ENCODE measurements at places on chromosomes 5 and 9.
A peak's percentile ranks its signal among the peaks of the same experiment; 100 is the strongest.

DNA sequence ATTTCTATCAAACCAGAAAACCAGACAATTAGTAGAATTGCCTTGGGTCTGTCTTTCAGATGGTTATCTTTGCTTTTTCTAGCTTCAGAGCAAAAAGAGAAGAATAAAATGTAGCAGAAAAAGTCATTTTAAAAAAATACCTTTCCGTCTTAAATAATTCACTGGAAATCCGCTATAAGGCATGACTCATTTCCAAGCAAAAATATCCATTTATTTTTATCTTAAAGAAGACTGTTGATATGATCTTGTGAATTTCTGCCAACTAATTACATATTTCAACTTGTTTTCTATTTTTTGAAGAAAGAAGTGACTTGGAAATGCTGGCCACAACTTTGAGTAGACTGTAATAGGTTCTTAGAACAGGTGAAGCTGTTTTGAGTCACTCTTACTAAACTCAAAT, 83.7 kb downstream of the VCAN start:
- DNase-seq, result no peak

DNA sequence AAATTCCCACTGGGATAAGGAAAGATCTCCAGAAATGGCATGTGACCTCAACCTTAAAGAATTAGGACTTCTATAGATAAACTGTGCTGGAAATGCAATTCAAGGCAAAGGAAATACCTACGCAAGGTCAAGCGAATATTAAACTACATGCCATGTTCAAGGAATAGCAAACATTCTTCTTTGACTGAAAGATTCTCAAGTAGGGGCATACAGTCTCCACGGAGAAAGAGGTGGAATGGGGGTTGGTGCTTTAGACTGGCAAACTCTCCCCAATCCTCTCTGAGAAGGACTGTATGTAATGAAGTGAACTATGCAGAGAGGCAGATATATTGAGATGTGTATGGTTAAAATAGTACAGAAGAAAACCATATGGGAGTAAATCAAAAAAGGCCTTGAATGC, 6.1 kb downstream of the RICTOR start:
- DNase-seq, result no peak

DNA sequence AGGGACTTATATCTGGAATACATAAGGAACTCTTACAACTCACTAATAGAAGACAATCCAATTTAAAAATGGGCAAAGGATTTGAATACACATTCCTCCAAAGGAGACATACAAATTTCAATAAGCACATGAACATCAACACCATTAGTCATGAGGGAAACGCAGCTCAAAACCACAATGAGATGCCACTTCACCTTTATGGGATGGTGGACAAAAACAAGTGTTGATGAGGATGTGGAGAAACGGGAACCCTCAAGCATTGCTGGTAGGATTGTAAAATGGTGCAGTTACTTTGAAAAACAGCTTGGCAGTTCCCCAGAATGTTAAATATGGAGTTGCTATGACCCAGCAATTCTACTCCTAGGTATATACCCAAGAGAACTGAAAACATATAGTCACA, 72.7 kb upstream of the IER5L start:
- no peak for DNase-seq

GRCh38 chr5:10556289-10556807, 7.5 kb upstream of the ANKRD33B start:
- DNase-seq, result no peak

DNA sequence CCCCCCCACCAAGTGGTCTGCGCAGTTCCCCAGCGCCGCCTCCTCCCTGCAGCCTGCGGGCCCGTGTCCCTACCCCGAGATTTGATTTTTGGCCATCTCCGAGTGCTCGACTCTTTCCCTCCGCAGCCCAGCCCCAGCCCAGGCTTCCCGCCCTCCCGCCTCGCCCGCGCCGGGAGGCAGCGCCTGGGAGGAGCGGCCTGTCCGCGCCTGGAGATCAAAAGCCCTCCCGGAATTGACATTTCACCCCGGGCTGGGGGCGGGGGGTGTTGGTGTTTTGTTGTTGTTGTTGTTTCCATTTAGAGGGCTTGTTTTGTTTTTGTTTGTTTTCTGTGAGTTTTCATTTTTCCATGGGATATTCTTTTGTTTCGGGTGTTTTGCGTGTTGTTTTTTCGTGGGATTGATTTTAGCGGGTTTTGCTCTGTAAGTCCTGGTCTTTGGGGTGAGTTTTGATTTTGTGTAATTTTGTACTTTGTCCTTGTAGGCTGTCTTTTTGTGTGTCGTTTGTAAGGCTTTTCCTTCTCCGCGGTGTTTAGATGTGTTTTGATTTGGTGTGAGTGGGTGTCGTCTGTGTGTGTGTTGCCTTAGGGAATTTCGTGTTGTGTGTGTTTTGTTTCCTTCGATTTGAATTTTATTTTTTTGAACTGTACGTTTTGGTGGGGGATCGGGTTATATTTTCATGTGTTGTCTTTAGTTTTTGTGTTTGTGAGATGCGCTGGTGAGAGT, 1.7 kb upstream of the PAX5 start:
- peak; percentile 74 for DNase-seq

DNA sequence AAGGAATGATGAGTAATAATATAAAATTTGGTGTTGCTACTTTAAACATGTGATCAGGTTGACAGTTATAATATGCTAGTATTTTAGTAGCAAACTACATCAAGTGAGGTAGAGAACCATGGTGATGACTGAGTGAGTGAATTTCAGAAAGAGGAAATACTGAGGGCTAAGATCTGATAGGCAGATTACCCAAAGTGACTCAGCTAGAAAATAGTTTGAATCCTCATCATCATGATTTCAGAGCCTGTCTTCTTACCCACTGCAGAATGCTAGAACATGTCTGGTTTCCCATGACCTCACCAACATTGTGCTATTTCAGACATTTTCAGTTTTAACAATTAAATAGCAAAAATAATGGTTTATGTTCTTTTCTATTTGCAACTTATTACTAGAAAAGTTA, 602.1 kb downstream of the TAF11L14 start:
- DNase-seq, result no peak

DNA sequence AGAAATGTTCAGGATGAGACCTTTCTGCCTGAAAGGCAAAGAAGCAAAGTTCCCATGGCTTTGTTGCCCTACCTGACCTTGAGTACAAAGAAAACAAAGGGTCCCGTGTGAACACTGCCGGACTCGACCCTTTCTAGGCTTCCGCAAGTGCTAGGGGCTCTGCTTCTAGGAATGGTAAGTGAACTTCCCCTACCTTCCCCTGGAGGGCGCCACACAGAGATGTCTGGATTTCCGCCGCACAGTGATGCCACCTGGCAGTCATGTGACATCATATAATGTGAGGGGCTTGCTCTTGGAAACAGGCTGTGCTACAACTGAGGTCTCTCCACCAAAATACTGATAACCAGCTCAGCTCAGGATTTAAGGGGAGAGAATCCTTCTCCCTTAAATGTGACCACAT, 56.6 kb downstream of the HSD17B3 start:
- no peak for DNase-seq

- DNase-seq, result no peak
Observed at GRCh38 chr5:64831996-64832395, 63.3 kb downstream of the CWC27 start.

DNA sequence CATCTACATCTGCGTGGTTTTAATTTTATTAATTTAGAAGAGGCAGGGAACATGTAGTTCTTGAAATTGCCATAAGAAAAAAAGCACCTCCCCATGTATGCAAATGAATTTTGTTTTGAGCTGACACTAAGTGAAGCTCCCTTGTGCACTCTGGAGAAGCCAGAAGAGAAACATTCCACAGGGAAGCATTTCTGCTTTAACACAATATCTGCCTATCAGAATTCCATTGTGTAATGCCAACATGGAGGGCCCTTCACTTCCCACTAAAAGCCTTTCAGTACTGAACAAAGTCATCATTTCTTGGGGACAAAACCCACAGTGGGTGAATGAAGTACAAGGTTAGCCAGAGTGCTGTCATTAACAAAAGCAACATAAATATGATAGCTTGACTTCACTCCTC, 59.7 kb downstream of the PRELID2 start:
- DNase-seq, result no peak

- no peak for DNase-seq
Observed at GRCh38 chr5:38563624-38564023, 7.2 kb upstream of the LIFR start.

DNA sequence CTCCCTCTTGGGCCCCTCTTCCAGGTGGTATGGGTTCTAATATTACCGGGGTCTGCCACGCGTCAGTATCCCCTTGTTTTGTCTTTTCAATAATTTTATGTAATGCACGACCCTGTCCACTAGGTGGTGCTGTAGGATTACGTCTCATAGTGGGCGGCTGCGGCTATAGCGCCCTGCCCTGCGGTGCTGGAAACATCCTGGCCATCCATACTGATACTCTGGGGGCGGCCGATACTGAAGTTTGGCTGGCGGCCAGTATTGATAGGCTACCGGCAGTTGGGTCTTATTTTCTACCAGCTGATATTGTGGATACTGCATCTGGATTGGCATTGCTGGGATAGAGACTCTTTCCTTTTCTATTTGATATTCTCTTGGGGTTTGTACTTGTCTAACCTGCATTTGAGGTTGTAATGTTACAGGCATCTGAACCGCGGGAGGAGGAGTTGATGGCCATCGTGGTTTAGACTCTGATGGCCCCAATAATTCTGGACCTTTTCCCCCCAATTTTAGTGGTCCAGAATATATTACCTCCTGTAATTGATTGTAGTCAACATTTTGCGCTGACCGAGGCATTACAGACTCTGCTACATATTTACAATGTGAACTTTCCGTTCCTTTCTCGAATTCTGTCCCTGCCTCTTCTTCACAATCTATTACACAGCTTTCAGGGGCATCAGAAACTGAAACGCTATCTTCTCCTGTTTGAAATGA, 3.3 kb upstream of the TMEM141 start:
- peak; percentile 84 for DNase-seq

- DNase-seq, result no peak
Observed at GRCh38 chr5:9924614-9925013, 294.5 kb upstream of the TAS2R1 start.

DNA sequence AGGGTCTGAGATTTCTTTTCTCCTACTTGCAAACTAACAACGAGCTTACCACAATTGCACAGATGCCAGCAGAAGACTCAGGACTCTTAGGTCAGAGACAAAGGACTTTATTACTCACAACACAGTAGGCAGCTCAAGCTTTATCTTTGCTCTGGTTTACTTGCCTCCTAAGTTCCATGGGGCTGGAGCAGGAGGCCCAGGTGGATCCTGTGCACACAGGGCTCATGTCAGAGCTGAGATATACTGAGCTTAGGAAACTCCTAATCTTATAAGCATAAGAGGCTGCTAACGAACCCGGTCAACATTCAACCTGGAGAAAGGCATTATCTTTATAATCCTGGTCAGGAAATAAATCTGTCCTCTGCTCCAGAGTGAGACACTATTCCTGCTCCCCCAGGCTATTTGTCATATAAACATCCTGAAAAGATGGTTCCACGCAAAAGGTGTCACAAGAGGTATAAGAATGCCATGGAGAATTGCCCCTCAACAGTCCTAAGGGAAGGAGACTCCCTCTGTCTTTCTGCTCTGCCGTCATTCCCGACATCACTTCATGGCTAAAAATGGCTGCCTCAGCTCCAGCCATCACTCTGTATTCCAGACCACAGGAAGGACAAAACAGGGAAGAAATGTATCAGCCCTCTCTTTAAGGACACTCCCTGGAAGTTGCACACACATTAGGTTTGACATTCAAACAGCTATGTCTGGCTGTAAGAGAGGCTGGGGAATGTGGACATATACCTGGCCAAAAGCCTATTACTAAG, 16.2 kb downstream of the DUSP1 start:
- no peak for DNase-seq

DNA sequence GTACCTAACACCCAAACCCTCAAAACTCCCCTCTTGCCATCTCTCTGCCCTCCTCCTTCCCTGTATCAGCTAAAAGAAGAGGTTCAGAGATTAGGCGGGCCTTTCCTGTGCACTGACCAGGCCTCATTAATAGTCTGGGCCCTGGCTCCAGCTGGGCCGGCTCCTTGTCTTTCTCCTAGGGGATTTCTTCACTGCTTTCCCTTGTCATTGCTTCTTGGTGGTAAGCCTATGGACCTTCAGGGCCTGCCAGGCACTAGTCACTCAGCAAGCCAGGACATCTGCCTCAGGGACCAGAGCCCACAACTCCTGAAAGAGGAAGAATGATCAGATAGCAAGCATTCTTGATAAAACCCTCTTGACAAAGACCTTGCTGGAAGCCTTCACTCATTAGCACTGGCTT, 50.9 kb downstream of the MRRF start:
- no peak for DNase-seq

DNA sequence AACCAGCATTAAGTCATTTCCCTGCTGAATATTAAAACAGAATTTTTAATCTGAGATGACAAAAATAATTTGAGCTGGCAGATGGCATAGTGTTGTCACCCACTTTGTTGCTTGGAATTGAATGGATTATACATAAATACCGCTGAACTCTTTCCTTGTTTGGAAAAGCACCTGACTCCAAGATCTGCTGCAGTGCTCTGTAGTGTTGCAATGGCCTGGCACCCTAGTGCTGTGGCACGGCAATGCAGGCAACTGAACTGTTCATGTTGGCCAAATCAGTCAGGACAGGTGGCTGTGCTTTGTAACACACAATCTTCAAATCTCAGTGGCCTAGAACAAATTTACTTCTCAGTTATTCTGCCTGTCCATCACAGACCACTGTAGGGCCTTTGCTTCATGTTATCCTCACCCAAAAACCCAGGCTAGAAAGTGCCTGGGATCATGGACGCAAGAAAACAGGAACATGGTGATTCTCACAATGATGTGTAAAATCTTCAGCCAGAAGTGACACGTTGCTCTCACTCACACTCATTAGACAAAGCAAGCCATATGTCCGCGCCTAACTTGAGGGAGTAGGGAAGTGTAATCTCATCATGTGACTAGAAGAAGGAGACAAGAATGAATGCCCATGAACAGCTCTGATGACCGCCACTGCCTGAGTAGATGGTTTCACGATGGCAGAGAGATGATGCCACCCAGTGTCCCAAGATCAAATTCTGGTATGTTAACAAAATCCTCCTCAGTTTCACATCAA, 191.9 kb upstream of the PUM3 start:
- DNase-seq, result no peak

DNA sequence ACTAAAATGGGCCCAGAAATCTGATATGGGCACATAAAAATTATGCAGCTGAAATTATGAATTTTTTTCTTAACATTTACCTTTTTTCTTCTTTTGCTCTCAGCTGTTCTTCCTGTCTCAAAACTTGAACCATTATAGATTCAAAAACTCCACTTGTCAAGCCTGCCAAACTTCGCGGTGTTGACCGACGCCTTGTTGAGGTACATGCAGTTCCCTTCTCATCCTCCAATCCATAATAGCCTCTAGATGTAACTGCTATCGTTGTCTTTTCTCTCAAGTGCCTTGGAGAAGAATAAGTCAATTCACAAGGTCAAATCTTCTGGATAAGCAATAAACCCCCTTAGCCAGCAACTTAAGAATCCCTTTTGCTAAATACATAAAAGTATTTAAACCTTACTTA, 27.2 kb downstream of the RANBP6 start:
- DNase-seq, result no peak

GRCh38 chr5:41795125-41795524, 75.1 kb downstream of the OXCT1 start:
- DNase-seq, result no peak

- no peak for DNase-seq
Observed at GRCh38 chr9:109908459-109909390, 128.7 kb downstream of the PALM2AKAP2 start.

GRCh38 chr9:137149942-137150616, 11.1 kb downstream of the GRIN1 start:
- DNase-seq, result no peak
